ENCODE measurements at places on chromosomes 6 and 20. TPM values are rescaled to one million over a fixed set of nuclear protein-coding genes. Genes with fewer than 3 reads are reported as not detected.

The PRL gene
- polyA plus RNA-seq = not detected

The CRISP3 gene
- polyA plus RNA-seq = not detected

The TAB2 gene
- polyA plus RNA-seq = 8.1 TPM

The LRRC73 gene
- not detected for polyA plus RNA-seq

The RNF39 gene
- polyA plus RNA-seq = not detected

The SLC22A16 gene
- polyA plus RNA-seq = not detected

The DCBLD1 gene
- polyA plus RNA-seq = 0.60 TPM

The MYL9 gene
- polyA plus RNA-seq = 2.9 TPM

The HLA-DQA2 gene
- 167 TPM for polyA plus RNA-seq

The RIMS1 gene
- polyA plus RNA-seq = not detected

The EEF1A2 gene
- not detected for polyA plus RNA-seq

The TFAP2C gene
- polyA plus RNA-seq = not detected

The SNAP25 gene
- not detected for polyA plus RNA-seq

The MYT1 gene
- polyA plus RNA-seq = not detected

The MUC21 gene
- polyA plus RNA-seq = not detected

The RUNX2 gene
- polyA plus RNA-seq = 2.9 TPM

The RAET1E gene
- not detected for polyA plus RNA-seq

The CEP43 gene
- 4.4 TPM for polyA plus RNA-seq

The PACSIN1 gene
- not detected for polyA plus RNA-seq

The CDS2 gene
- polyA plus RNA-seq = 42.3 TPM

The RAMACL gene
- polyA plus RNA-seq = 0.15 TPM

The DEFB115 gene
- not detected for polyA plus RNA-seq

The RAB44 gene
- polyA plus RNA-seq = not detected

The TCFL5 gene
- 1.2 TPM for polyA plus RNA-seq

The TBX18 gene
- polyA plus RNA-seq = not detected

The KCNK16 gene
- polyA plus RNA-seq = not detected

The NKX2-2 gene
- polyA plus RNA-seq = not detected

The TOMM6 gene
- polyA plus RNA-seq = 387 TPM

The ZNF133 gene
- polyA plus RNA-seq = 9.0 TPM

The HMGN3 gene
- polyA plus RNA-seq = 87.8 TPM

The GHRH gene
- polyA plus RNA-seq = not detected

The IL17A gene
- polyA plus RNA-seq = not detected

The OXT gene
- polyA plus RNA-seq = 0.59 TPM

The FNDC11 gene
- polyA plus RNA-seq = 2.5 TPM

The POU5F1 gene
- 0.70 TPM for polyA plus RNA-seq

The CCN5 gene
- not detected for polyA plus RNA-seq

The COL21A1 gene
- not detected for polyA plus RNA-seq

The TTK gene
- 0.50 TPM for polyA plus RNA-seq

The ADGRB3 gene
- polyA plus RNA-seq = not detected

The BPIFB4 gene
- polyA plus RNA-seq = not detected

The INSM1 gene
- polyA plus RNA-seq = not detected

The SLC22A2 gene
- not detected for polyA plus RNA-seq

The TFAP2A gene
- polyA plus RNA-seq = not detected

The GFOD1 gene
- 10.9 TPM for polyA plus RNA-seq

The WFDC12 gene
- polyA plus RNA-seq = not detected

The PHF1 gene
- 77.0 TPM for polyA plus RNA-seq

The FAM217A gene
- not detected for polyA plus RNA-seq

The PCED1A gene
- polyA plus RNA-seq = 18.2 TPM

The IMPG1 gene
- not detected for polyA plus RNA-seq

The FNDC1 gene
- not detected for polyA plus RNA-seq

All from IgD-negative memory B cell (primary cell).